ENCODE measurements at places on chromosomes 13 and 19.

DNA sequence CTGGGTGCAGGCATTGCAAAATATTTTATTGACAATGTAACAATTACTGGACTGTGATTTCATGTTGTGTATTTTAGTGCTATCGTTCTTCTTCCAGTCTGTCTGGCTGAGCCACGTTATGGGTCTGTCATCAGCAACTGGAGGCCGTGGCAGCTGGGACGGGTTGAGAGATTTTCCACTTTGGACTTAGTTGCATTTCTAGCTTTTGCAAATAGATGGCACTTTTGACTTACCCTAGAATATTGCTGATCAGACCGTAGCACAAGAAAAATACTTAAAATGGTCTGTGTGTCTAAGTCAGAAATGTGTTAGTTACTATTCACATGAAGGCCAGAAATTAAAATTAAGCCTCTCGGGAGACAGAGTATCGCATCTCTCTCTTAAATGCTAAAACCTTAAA, 211.1 kb downstream of the TEX29 start:
- DNase-seq: no peak

GRCh38 chr13:51619614-51620013, 35.4 kb downstream of the WDFY2 start:
- peak; percentile 62 for DNase-seq

DNA sequence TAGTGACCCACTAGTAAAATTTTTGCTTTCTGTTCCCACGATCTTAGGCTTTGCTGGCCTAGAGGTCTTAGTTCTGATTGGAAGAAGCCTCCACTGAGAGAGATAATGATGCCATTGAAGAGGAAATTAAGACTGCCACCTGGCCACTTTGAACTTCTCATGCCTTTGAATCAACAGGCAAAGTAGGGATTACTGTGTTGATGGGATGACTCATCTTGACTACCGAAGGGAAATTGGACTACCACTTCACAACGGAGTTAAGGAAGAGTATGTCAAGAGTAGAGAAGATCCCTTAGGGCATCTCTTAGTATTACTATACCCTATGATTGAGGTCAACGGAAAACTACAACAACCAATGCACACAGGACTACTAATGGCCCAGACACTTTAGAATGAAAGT, 12.7 kb upstream of the FREM2 start:
- DNase-seq: peak; percentile 35

- no peak for DNase-seq
Measured at GRCh38 chr13:79380997-79381396, 25.1 kb downstream of the RBM26 start.

GRCh38 chr13:24323739-24324075, 14.3 kb downstream of the C1QTNF9 start:
- DNase-seq: no peak

GRCh38 chr19:15248106-15248505, 15.9 kb upstream of the EPHX3 start:
- DNase-seq: no peak

DNA sequence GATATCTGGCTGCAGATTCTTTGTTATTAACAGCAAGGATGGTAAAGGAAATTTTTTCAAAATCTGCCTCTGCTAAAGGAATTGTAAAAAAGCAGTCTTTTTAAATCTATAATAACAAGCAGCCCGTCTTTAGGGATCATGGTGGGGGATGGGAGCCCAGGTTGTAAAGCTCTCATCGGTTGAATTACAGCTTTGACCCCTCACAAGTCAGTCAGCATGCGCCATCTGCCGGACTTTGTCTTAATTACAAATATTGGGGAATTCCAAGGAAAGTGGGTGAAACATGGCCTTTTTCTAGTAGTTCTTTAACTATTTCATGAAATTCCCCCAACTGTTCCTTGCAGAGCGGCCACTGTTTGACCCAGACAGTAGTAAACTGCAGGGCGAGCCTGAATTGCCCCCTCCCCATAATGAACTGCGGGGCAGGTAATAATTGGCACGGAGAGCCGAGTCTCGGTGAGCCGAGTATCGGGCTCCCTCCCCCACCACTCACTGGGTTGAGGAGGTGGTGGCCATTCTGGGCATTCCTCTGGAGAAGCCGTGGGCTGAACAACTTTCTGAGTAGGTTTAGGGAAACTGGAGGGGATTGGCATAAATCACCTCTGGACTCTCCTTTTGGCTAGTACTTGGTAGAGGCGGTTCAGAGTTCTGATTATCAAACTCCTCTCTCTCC, 11.6 kb downstream of the ZNF578 start:
- no peak for DNase-seq

- DNase-seq: no peak
Measured at GRCh38 chr13:73759434-73759833, 374.8 kb downstream of the KLF12 start.

DNA sequence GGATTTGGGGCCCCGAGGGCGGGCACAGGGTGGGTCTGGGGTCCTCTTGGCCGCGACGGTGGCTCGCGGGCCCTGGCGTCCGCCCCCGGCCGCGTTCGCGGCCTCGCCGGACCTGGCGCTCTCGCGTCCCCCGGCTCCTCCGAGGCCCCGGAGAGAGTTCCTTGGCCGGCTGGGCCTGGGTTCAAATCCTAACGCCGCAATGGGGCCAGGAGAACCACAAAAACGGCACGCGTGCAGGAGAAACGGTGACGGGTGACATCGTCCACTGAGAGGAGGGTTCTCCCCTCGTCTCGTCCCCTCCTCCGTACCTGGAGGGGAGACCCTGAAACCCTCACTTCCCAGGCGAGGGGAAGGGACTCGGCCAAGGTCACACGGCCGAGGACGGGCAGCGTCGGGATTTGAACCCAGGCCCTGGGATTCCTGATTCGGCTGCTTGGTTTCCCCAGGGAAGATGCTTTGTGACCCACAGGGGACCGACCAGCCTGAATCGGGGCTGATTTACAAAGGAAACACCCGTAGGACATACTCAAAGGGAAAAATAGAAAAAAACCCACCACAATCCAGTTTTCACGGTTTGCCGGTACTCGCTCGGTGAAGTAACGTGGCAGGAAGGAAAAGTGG, 624 bp downstream of the SAFB start:
- DNase-seq: no peak

DNA sequence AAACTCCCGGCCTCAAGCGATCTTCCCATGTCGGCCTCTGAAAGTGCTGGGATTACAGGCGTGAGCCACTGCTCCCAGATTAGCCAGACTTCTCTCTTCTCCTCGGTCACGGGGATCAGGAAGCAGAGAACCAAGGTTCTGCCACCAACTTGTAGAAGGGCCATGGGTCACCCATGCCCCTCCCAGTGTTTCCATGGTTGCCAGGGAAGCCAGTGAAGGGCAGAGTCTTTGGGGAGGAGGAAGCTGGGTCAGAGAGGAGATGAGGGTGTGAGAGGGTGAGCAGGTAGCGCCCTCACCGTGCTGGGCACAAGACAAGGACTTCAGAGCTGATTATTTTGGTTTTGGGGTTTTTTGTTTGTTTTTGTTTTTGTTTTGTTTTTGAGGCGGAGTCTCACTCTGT, 77.1 kb downstream of the GNG7 start:
- no peak for DNase-seq

GRCh38 chr19:29855087-29855486, 43.3 kb downstream of the CCNE1 start:
- DNase-seq: no peak

Measured in mammary epithelial cell (primary cell).